Endothelial cell (in vitro differentiated cells): ENCODE measurements at places on chromosomes 16 and 17.

GRCh38 chr17:3799181-3799945 is 1.6 kb downstream of the ITGAE start:
- no peak for DNase-seq

DNA sequence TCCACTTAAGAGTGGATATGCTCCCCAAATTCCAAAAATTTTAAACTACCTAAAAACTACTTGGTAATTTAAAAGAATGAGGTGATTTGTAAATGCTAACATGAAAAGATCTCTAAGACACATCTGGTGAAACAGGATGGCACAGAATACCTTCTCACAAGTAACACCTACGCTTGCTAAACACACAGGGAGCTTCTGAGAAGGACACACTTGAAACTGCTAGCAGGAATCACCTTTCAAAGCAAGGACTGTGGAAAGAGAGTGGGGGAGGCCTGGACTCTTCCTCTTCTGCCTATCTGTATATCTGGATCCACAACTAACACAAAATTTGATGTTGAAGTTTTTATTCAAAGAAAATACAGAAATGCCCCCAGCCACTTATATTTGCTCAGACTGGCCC is 52.4 kb downstream of the CYTH1 start:
- DNase-seq, result no peak

DNA sequence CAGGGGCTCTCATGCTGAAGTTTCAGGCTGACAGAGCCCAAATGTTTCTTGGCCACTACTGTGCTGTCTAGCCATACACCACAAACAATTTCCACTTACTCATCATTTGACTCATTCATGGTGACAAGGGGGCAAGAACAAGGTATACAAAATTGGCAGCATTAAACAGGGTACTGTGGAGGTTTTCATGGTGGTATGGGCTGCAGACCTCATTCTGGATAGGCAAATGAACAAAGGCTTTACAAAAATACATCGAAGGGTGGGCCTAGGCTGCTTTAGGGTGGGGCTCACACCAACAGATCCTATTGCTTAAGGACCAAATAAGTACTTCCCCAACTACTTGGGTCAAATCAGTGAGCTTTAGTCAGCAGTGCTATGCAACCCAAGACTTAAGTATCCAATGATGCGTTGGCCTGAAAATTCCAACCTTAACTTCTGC is 53.0 kb downstream of the N4BP1 start:
- no peak for DNase-seq

- no peak for DNase-seq
These were observed 20.5 kb downstream of the ERCC4 start for GRCh38 chr16:13940397-13940933.

DNA sequence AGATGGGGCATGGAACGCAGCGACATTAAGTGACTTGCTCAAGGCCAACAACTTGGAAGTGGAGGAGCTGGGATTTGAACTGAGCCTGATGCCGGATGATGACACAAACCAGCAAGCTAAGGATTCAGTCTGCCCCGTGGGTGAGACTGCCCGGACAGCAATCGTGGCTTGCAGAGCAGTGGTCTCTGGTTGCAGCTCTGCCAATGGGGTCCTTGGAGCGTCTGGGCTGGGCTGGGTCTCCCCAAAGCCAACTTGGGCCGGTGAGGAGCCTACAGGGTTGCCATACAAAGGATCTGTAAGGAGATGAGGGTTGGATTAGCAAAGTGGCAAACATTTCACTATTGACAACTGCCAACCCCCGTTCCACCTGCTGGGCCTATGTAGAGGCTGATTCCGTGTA is 2.6 kb upstream of the CRISPLD2 start:
- DNase-seq, result no peak

GRCh38 chr17:47878203-47879027 is 17.6 kb upstream of the SP2 start:
- no peak for DNase-seq

DNA sequence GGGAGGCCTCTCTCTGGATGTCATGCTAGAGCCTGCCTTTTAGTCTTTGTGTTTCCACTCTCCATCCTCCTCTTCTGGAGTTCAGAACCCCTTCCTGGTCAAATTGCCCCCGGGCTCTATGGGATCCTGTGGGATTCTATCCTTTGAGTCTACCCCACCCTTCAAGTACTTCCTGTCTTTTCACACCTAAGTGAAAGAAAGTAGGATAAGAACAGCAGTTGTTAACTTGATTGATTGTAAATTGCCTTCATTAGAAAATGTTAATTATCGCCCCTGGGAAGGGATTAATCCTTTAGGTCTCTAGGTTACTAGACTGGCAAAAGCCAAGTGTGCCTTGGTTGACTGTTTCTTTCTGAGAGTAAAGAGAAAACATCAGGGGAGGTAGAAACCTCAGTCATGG is 30.1 kb downstream of the PRKCB start:
- no peak for DNase-seq

- no peak for DNase-seq
These were observed 1243.8 kb downstream of the CDH8 start for GRCh38 chr16:60792437-60792836.

DNA sequence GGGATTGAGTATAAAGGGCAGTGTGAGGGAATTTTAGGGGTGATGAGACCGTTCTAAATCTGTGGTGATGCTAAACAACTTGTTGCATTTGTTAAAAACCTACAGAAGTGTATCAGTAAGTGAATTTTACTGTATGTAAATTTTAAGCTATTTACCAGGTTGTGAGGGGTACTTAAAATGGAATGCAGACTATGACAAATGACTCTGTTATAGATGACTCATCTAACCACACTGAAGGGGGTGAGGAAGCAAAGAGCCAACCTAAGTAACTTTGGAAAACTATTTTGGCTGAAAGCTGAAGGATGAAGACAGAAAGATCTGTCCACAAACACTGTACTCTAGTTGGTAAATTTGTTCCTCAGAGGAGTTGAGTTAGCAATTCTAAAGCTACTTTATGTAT is 5.3 kb upstream of the MKS1 start:
- no peak for DNase-seq

GRCh38 chr16:84243732-84244131 is 3.9 kb upstream of the KCNG4 start:
- DNase-seq, result no peak

GRCh38 chr17:35786941-35787432 is 8.5 kb downstream of the MMP28 start:
- DNase-seq, result no peak

DNA sequence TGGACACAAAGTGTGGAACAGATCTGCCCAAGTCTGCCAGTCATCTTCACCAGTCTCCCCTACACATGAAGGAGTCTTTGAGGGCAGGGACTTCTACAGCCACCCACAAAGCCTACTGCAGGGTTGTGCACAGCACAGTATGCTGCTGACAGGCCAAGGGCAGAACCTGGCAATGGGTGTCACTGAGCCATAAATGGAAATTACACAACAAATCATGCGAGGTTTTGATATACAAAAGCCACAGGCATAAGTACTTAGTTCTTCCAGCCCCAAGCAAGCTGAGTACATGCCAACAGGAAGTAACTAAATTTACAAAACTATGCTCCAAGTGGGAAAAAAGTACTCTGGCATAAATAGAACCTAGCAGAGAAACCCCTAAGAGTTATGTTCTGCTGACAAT is 7.8 kb upstream of the PSMC3IP start:
- DNase-seq, result no peak

DNA sequence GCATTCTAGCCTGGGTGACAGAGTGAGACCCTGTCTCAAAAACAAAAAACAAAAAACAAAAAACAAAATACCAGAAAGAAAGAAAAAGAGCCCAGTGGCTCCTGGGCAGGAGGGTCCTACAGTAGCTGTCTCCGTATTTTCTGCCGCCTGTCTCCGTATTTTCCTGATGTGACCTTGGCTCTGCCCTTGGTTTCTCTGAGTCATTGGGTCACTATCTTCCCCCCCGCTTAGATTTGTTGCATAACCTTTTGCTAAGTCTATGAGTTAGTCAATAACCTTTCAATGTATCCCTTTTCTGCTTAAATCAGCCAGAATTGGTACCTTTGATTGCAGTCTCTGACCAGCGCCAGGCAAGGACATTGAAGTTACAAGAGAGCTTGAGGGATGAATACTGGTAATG is 36.9 kb downstream of the MIS12 start:
- no peak for DNase-seq

- no peak for DNase-seq
These were observed 9.6 kb downstream of the G6PC3 start for GRCh38 chr17:44079877-44080821.
